ENCODE measurements at places on chromosomes 13 and 19.

DNA sequence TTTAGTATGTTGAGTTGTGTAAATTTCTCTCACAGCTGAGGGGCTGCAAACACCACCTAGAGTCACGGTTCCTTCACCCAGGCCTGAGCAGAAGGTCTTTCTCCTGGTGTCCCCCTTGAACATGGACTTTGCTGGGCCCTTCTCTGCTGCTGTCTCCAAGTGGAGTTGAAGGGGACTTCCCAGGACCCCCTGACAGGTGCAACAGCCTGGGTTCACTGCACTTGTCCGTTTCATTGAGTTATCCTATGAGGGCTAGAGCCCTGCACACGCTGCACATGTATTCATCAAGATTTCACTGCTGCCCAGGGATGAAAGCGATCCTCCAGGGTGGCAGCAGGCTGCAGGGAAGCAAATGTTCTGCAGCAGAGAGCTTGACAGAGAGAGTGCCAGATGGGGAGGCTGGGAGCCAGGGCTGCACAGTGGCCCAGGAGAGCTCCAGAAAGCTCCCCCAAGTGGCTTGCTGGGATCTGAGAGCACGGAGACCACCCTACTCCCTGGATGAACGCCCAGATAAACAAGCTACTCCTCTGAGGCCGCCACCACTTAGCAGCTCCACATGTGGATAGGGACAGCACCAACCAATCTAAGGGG, 10.3 kb downstream of the TMEM272 start:
- peak; percentile 24 for DNase-seq

DNA sequence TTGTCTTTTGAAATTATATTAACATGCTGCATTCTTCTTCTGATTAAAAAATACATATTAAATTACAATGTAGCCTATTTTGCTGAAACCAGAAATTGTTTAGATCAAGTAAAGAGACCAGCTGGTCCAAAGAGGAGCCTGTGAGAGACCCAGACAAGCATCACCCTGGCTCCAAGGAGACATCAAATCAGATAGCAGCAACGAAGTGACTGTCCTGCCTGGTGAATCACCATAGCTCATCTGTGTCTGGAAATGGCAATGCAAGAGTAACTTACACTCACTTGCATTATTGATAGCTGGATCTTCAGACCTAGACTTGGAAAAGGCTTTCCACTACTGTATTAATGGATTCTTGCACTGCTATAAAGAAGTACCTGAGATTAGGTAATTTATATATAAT, 169.1 kb downstream of the KCTD12 start:
- DNase-seq = no peak

DNA sequence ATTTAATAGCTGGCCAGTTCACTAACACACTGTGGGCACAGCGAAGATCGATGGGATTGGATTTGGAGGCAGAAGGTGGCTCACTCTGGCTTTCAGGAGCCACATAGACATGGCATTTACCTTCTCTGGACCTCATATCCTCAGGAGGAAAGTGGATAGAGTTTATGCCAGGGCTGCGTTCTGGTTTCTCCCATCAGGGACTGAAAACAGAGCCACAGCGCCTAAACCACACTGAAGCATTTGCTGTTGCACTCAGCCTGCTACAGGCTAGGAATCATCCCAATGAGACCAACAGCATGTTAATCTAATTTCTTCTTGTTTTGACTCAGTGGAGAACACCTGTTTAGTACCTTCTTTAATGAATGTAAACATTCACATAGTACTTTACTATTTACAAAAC, 1.6 kb downstream of the CYSLTR2 start:
- DNase-seq = no peak

- no peak for DNase-seq
Observed at GRCh38 chr13:77437267-77437666, 98.2 kb upstream of the SCEL start.

DNA sequence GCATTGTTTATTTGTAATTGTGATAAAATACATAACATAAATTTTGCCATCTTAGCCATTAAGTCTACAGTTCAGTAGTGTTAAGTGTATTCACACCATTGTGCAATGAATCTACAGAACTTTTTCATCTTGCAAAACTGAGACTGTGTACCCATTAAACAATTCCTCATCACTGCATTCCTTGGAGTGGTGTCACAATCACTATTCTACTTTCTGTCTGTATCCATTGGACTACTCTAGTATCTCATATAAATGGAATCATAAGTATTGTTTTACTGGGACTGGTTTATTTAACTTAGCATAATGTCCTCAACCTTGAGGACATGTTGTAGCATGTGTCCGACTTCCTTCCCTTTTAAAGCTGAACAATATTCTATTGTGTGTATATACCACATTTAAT, 36.8 kb downstream of the UFM1 start:
- no peak for DNase-seq

- DNase-seq = no peak
Observed at GRCh38 chr13:33410619-33411018, 125.1 kb upstream of the STARD13 start.

DNA sequence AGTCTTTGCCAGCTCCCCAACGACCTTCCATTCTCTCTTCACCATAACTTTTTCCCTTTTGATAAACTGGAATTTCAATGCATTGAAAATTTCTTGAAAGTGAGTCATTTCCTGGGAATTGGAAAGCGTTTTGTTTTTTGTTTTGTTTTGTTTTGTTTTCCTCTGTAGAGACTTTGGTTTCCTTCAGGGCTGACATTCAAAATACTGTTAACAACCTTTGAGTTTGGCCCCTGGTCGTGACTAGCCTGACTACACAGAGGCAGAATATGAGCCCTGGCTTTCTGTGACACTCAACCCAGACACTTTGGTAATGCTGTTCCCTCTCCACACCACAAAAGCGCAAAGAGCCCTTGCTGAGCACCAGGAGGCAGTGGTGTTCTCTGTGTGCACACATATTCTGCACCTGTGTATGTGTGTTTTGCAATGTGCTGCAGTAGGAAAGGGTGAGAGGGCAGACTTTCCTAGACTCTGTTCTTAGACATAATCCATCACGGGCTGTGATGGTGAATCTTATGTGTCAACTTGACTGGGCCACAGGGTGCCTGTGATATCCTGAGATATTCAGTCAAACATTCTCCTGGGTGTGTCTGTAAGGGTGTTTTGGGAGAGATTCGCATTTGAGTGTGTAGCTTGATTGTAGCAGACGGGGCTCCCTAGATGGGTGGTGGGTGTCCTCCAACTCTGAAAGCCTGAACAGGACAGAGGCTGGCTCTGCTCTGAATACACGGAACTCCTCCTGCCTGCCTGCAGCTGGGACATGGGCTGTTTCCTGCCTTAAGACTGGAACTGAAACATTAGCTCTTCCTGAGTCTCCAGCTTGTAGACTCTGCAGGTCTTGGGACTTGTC, 29.5 kb upstream of the ANKRD10 start:
- no peak for DNase-seq

DNA sequence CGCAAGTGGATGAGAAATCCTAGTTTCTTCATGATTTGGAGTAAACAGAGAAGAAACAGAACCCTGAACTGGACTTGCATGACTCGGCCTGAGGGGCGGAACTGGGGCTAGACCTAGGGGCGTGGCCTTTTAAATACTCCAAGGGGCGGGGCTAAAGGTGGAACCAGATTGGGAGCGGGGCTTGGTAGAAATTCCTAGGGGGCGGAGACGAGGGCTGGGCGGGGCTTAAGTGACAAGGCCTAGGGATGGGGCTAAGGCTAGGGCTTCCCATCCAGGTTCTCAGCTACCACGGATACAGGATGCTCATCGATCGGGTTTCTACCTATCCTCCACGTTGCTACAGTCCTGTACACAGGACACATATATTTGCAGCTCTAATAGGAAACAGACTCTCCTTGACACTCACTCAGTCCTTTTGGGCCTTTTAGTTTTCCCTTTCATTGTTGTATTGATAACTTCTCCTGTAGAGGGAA, 372 bp upstream of the ZNF699 start:
- peak; percentile 97 for DNase-seq

DNA sequence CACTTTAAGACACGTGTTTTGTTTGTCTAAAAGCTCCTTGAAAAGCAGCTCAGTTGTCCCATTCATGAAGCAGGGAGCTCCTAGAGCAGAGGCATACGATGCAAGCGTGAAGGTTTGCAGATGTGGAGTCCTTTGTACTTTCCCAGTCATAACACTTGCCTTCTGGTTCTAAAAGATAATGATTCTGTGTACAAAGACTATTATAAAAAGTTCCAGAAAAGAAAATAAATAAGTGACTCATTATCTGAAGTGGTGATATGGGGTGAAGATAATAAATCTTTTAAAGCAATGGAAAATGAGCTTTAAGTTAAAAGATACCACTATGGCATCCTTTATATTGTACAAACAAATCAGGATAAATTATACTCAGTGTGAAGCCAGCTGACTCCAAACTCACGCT, 569.9 kb downstream of the MYO16 start:
- no peak for DNase-seq

DNA sequence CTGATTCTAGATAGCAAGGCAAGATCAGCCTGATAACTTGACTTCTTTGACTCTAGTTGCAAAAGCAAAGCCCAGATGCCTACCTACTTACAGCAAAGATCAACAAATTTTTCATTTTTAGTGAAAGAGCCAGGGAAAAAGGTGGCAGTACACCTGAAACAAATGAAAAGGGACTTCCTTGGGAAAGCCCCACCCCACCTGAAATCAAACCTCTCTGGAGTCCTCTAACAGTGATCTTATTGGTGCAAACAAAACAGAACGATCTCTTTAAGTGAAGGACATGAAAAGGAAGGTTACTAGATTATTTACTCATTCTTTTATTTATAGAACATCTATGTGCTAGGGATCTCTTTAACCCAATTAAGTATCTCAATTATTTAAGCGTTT, 507 bp upstream of the LCP1 start:
- DNase-seq = no peak

GRCh38 chr19:5913739-5914357, at the start of gene CAPS:
CAPS (plus strand) TSS chr19:5914254; CDS start chr19:5914407, 153 bp downstream.
- no peak for DNase-seq

GRCh38 chr13:108433976-108434755, 164.6 kb downstream of the TNFSF13B start:
- DNase-seq = no peak

- DNase-seq = no peak
Observed at GRCh38 chr19:51457351-51458013, 772 bp downstream of the SIGLEC8 start.

- DNase-seq = no peak
Observed at GRCh38 chr13:86559901-86560300, 760.7 kb upstream of the SLITRK6 start.

DNA sequence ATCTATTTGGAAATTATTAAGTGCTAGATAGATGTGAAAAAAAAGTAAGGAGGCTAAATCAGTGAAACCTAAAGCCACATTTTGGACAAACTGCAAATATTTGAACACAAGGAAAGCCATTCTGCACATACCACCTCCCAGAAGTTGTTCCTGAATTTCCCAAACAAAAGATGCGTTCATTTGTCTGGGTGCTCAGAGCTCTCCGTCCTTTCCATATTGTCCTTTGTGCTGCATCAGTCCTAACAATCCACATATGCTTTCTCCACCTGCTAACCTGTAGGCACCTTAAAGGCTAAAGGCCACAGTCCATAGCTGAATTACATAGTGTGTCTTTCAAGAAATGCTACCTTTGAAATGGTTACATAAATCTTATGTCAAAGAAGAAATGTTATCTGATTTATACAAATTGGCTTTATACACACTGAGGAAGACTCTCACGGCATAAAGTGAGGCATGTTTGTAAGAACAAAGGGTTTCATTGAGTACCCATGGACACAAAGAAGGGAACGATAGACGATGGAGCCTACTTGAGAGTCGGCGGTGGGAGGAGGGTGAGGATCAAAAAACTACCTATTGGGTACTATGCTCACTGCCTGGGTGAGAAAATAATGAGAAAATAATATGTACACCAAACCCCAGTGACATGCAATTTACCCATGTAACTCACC, 182.0 kb downstream of the RGCC start:
- DNase-seq = no peak

- no peak for DNase-seq
Observed at GRCh38 chr19:47274891-47275761, 441 bp downstream of the INAFM1 start.

DNA sequence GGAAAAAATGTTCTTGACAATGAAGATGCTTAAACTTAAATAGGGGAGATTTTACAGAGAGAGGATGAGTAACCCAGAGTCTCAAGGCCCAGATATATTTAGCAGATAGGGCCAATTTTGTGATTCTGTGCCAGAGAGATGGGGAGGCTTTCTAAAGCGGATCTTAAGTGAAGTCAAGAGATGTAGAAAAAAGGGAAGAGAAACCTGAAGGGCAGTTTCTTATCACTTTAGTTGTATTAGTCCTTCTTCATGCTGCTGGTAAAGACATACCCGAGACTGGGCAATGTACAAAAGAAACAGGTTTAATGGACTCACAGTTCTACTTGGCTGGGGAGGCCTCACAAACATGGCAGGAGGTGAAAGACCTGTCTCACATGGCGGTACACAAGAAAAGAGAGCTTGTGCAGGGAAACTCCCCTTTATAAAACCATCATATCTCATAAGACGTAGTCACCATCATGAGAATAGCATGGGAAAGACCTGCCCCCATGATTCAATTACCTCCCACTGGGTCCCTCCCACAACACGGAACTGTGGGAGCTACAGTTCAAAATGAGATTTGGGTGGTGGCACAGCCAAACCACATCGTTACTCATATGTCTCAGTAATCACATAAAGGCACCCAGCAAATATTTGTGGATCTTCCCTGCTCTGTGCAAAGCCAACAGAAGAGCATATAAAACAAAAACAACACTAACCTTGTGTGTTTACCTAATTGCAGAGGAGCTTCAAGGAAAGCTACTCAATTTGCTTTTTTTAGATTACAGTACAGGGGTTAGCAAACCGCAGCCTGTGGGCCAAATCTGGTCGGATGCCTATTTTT, 102.6 kb upstream of the MYCBP2 start:
- DNase-seq = no peak

- DNase-seq = no peak
Observed at GRCh38 chr19:46815833-46816627, 27.6 kb upstream of the SLC1A5 start.

- DNase-seq = peak; percentile 90
Observed at GRCh38 chr19:17855280-17856152, 4.2 kb upstream of the RPL18A start.

DNA sequence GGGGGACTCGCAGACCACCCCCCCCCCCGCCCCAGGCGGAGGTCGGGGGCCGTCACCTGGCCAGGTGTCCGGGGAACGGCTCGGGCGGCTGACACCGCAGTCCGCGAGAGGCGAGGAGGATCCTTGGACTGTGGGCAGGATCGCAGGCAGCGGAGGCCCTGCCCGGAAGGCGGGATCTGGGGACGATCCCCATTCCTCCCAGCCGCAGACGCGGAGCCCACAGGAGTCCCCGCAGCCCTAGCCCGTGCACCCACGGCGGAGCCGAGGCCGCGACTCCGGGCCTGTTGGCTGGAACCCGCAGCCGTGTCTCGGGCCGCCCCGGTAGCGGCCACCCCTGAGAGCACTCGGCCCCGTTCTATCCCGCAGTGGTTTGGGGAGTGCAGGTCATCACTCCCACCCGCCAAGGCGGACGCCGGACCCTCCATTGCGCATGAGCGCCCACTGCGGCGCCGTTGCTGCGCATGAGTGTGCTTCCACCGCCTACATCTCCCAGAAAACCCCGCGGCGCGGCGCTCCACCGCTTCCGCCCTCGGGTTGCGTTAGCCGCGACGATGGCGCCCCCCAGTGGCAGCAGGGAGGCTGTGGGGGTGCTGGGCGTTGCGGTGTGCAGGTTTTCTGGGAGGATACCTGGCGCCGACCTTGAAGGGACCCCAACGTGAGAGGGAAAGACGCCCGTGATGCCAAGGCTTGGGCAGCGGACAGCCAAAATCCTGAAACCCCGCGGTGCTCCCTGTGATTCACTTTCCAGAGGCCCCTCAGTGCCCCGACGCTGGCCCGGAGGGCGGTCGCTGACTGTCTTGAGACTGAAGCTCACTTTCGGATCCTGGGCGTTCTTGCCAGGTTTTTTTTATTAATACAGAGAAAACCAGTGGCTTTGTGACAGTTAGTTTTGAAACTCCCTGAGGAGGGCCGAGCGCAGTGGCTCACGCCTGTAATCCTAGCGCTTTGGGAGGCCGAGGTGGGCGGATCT, 4.4 kb upstream of the ZNF329 start:
- no peak for DNase-seq

Measured in NCI-H446 (cell line).